HS-5 (cell line): ENCODE measurements at places on chromosomes 12 and 14.
A peak's percentile ranks its signal among the peaks of the same experiment; 100 is the strongest.

DNA sequence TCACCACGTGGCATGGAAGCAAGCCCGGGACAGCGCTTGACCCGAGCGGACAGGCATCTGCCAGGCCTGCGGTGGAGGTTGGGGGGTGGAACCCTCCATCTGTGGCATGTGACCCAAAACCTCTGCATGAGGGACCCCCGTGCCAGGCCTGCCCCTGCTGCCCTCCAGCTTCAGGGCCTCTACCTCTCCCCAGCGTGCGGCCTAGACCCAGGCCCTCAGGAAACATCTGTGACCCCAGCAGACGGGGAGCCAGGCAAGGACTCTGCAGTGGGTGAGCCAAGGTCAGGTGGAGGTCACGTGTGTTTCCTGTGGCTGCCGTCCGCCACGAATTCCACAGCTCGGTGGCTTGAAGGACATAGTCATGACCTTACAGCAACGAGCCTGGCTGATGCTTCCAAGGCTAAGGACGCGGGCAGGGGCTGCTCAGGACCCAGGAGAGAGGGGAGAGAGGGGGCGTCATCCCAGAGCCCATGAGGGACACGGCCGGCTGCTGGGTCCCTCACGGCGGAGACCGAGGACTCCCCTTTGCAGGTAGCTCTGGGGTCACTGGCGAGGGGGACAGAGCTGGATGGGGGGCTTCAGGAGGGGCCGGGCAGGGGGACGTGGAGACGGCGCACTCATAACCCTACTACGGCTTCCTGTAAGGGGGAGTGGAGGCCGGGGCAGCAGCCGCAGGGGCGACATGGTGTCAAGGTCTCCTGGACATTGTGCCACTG lies 91.5 kb downstream of the GALNT9 start:
- DNase-seq: no peak

DNA sequence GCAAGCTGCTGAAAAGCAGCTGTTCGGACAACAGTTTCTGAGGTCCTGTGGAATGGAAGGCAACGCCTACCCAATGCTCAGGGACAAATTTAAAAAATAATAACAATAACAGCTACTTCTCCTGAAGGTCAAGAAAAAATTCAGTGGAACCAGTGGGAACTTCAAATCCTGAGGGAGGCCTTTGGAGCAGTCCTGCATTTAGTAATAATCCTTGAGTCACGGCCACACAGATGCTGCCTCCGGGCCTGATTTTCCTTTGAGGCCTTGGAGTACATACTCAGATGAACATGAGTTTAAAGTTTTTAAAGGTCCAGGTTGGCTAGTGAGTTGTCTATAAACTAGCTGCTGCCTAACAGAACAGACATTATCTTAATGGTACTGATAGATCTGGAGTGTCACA lies 268.0 kb downstream of the MSRB3 start:
- DNase-seq: no peak

DNA sequence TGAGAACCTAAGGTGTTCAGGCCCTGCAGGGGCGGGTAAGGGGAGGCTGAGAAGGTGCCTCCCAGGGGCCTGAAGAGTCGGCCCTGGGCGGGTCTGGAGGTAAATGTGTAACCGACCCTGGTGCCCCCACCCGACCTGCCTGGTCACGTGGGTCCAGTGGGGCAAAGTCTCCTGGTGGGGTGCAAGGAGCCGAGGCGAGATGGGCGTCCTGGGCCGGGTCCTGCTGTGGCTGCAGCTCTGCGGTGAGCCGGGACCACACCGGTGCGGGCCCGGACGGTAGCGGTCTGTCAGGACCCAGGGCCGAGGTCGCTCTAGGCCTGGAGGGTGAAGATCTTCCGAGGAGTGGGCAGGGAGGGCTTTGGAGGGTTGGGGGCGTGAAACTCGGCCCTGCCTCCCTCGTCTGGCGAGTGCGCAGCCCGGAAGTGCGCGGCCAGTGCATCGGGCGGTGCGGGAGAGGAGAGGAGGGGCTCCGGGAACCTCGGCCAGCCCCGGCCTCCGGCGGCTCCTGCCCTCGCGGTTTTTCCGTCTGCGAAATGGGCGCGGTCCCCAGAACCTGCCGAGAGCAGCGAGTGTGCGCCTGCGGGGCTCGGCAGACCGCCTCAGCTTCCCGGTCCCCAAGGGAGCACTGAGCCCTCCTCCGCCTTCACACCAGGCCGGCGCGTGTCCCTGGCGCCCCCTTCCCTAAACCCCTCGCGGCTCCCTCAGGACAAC lies at the start of gene AMN:
Gene AMN (plus strand): TSS at position 174 of the 711 bp plus-strand sequence. CDS start 26 bp downstream, at position 200.
- no peak for DNase-seq

DNA sequence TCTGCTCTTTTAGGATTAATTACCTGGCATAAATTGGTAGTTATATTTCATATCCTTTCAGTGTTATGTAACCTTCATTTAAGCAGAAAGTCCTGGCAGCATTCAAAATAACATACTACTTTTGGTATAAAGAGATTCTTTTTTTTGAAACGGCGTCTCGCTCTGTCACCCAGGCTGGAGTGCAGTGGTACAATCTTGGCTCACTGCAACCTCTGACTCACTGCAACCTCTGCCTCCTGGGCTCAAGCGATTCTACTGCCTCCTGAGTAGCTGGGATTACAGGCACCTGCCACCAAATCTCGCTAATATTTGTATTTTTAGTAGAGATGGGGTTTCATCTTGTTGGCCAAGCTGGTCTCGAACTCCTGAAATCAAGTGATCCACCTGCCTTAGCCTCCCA lies 9.2 kb downstream of the KTN1 start:
- no peak for DNase-seq

- no peak for DNase-seq
Observed at GRCh38 chr12:63909746-63910145, 65.2 kb downstream of the SRGAP1 start.

- no peak for DNase-seq
Observed at GRCh38 chr12:57146092-57146491, 1.3 kb downstream of the LRP1-AS start.

DNA sequence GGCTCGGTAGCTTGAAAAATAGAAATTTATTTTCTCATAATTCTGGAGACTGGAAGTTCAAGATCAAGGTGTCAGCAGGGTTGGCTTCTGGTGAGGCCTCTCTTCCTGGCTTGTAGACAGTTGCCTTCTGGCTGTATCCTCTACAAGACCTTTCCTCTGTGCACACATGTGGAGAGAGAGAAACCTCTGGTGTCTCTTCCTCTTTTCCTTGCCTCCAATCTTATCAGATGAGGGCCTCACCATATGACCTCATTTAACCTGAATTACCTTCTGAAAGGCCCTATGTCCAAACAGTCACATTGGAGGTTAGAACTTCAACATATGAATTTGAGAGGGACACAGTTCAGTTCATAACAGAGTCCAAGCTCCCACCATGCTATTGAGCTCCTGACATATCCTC lies 166.4 kb downstream of the TTC8 start:
- no peak for DNase-seq

- DNase-seq: no peak
Observed at GRCh38 chr12:79020106-79020505, 155.5 kb downstream of the SYT1 start.

- DNase-seq: no peak
Observed at GRCh38 chr12:22562036-22563028, 18.0 kb upstream of the C2CD5 start.

DNA sequence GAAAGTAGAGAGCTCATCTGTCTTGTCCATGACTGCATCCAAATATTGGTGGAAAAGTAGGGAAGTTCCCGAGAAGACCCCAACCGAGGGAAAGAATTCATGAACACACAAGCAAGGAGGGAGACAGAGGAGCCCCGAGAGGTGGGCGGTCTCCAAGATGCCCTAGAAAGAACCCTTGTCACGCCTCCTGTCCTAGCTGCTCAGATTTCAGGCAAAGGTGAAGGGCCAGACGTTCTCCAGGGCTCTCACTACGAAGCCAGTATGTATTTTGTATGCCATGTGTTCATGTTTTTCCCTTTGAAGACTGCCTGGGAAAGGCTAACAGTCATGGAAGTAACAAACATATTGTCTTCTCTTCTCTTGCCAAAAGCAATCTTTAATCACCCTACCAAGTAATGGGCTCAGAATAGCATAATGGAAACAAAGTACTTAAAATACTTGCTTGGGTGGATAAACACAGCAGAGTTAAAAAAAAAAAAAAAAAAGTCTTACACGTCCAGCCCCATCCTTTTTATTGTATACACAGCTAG lies 99.2 kb upstream of the TBX3 start:
- no peak for DNase-seq

DNA sequence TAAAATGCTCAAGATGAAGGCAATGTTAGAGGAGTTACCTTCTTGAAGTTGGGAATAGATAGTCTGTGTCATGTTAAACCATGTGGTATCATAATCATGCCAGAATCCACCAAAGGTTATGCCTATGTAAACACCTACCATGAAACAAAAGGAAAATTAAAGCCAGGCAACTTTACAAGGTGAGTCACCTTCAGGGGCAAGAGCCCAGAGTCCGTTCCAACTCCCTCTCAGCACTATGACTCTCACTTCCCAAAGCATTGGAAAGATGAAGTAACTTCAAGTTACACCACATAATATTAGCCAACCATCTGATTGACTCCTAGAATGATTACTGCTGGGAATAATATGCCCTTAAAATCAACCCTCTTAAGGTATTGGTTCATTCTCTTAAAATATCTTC lies 38.5 kb downstream of the CATSPERB start:
- peak; percentile 78 for DNase-seq

DNA sequence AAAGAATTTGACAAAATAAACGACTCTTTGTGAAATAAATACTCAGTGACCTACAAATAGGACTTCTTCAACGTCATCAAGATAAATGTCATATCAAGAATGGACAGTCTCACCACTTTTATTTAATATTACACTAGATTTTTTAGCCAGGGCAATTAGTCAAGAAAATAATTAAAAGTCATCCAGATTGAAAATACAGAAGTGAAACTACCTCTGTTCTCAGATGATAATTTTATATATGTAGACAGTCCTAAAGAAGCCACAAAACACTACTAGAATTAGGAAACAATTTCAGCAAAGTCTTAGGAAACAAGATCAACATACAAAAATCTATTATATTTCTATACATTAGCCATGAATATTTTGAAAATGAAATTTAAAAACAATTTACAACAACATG lies 689.6 kb upstream of the SEL1L start:
- DNase-seq: no peak

DNA sequence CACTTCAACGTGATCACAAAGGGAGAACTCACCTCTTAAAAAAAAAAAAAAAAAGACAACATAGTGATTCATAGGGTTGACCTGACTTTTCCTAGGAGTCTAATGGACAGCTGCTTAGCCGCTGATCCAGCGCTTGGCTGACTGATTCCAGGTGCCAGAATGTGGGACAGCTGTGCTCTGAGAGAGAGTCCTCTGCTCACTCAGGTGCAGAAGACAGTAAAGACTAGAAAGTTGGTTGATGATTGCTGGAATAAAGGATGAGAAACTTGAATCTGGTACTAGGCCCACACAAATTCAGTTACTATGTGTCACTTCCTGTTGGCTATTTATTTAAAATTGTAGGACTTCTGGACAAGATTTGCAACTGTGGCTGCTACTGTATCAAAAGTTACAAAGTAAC lies 229.4 kb downstream of the CHST11 start:
- DNase-seq: peak; percentile 28

GRCh38 chr12:3342051-3342450 lies 149.0 kb upstream of the PRMT8 start:
- DNase-seq: no peak

- no peak for DNase-seq
Observed at GRCh38 chr14:102652194-102652593, 59.7 kb downstream of the RCOR1 start.

- no peak for DNase-seq
Observed at GRCh38 chr12:11882301-11883019, 188.3 kb upstream of the BCL2L14 start.

DNA sequence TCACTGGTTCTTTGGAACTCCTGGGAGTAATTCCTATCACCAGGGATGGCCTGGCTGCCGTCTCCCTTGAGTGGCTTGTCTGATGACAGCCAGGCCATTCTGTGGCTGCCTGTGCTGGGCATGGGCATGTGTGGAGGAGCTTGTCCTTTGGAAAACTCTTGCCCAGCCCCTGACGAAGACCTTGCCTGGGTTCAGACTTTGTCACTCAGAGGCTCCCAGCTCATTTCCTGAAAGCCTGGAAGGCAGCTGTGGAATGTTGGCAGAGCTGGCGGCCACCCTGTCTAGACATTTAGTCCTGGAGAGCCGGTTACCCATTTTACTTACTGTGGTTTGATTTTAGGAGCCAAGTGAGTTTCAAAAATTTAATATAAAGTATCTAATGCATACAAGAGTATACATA lies 34.0 kb downstream of the TUNAR start:
- DNase-seq: no peak

- no peak for DNase-seq
Observed at GRCh38 chr14:79161571-79161970, 991.4 kb downstream of the NRXN3 start.

- DNase-seq: no peak
Observed at GRCh38 chr14:92613008-92613658, 99.6 kb downstream of the RIN3 start.

GRCh38 chr12:47282206-47282605 lies 202.4 kb upstream of the AMIGO2 start:
- no peak for DNase-seq

- DNase-seq: no peak
Observed at GRCh38 chr14:30888480-30889243, 14.3 kb downstream of the COCH start.

DNA sequence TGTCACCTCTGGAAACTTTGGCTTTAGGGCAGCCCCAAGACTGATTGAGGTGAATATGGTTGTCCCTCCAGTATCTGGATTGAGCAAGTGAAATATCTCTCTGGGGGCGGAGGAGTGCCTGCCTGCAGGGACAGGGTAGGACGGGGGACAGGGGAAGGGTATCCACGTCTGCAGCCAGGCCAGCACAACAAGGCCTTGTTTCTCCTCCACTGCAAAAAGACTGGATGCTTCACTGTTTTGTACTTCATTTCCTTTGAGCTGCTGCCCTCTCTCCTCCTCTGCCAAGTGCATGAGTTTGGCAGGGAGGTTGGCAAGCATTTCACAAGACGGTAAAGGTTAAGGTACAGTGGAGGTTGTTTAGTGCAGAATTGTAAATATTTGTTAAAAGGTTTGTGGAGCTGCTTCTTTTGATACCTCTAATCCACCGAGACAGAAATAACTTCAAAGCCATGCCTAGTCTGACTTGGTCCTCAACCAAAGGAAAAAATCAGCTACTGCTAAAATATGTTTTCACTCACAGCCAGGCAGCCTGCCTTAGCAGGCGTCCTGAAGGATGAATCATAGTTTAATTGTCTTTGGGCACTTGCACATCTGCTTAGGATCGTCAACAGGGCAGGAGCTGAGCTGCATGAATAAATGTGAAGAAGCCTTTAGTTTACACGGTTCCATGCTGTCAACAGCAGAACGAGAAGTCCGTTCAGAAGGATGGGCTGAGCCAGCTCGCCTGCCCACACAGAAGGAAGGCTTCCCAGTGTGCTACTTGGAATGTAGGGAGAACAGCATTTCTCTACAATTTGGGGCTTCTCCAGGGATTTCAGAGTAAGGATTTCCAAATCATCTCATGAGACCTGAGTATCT lies 269.7 kb downstream of the TTC6 start:
- DNase-seq: peak; percentile 42

GRCh38 chr12:42792265-42792664 lies 202.7 kb upstream of the PRICKLE1 start:
- DNase-seq: no peak

DNA sequence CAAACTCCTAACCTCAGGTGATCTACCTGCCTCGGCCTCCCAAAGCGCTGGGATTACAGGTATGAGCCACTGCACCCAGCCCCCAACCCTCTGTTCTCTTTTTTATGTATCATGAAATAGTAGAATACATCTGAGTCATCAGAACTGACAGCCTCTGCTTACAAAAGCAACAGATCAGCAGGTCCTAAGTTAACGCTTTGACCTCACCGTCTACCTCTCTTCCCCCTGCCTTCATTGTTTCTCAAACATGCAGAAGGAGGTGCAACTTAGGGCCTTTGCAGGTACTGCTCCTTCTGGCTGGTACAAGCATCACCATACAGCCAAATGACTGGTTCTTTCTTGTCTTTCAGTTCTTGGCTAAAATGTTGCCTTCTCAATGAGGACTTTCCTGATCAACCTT lies 249.2 kb downstream of the PAWR start:
- no peak for DNase-seq
